ENCODE measurements at places on chromosomes 3 and 15. TPM values are rescaled to one million over a fixed set of nuclear protein-coding genes. Genes with fewer than 3 reads are reported as not detected.

The GALNT15 gene
- 0.09 TPM for total RNA-seq

The SLC22A14 gene
- not detected for total RNA-seq

The SENP2 gene
- total RNA-seq: 48.4 TPM

The COMMD4 gene
- total RNA-seq: 36.4 TPM

The PPCDC gene
- total RNA-seq: 15.8 TPM

The HTR3C gene
- not detected for total RNA-seq

Measured in neural progenitor cell (in vitro differentiated cells).